ENCODE measurements at places on chromosomes 7 and 10.

GRCh38 chr10:110040767-110041478 lies 33.1 kb downstream of the ADD3 start:
- no peak for DNase-seq

- DNase-seq: no peak
Observed at GRCh38 chr10:17278607-17279240, 50.7 kb downstream of the VIM start.

DNA sequence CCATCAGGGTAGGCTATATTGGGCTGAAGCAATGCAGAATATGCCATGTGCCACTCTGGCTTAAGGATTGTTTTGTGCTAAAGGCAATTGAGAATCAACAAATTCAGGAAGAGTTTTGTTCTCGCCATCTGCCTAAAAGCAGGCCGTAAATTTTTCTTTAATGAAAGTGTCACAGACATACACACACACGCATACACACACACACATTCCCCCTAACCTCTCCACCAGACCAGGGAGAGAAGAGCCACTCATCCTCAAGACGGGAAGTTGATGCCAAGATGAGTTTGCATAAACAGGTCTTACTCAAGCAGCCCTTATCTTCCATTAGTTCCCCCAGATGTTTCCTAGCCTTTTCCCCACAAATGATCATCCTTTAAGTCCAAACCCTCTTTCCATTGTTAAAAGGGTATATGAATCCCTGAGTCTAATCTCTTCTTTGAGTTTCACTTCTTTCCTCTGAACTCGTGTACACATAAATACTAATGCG lies 59.6 kb upstream of the TRIM24 start:
- DNase-seq: no peak

DNA sequence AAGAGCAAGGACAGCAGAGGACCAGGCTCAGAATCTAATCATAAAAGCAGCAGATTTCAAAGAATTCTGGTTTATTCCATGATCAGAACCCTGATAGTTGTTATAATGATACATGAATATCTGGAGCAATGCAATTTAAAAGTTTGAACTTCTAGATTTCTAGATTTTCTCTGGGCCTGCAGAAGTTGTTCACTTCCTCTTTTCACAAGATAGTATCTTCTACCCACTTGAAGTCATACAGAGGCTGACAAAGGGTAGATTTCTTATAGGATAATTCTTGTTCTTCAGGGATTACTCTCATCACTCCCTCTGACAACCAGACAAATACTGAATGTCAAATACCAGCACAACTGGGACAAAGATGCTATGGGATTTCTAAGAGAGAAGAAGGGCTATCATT lies 320.0 kb upstream of the ETV1 start:
- no peak for DNase-seq

GRCh38 chr10:19505320-19506312 lies 310.6 kb upstream of the PLXDC2 start:
- no peak for DNase-seq

DNA sequence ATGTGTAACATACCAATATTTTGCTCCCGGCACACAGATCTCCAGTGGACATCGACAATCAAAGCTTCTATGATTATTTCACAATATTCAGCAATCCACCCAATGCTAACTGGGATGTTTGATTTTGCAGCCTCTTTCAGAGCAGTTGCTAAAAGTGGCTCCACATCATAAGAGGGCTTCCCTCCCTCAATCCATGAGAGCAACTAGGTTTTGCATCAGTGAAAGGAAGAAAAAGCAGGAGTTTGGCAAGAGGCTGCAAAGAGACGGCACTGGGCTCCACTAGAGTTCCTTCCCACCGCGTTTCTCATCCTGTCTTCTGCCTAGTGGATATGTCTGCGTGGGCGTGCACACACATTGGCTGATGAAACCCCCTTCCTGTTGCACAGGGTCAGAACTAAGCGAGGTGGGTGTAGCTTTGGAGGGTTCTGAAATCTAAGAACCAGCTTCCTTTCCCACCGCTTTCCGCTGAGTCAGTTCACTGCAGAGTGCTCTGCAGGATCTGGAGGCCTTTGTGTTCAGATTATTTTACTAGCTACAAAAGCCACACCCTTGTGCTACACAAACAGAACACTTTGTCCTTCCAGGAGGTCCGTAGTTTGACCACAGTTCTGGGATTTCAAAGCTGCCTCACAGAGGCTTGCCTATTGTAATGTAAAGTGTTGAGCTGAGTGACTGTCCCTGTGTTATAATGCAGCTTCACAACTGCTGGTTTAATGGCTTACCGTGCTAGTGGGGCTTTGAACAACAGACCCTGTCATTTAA lies 28.1 kb downstream of the ARL4A start:
- DNase-seq: no peak

DNA sequence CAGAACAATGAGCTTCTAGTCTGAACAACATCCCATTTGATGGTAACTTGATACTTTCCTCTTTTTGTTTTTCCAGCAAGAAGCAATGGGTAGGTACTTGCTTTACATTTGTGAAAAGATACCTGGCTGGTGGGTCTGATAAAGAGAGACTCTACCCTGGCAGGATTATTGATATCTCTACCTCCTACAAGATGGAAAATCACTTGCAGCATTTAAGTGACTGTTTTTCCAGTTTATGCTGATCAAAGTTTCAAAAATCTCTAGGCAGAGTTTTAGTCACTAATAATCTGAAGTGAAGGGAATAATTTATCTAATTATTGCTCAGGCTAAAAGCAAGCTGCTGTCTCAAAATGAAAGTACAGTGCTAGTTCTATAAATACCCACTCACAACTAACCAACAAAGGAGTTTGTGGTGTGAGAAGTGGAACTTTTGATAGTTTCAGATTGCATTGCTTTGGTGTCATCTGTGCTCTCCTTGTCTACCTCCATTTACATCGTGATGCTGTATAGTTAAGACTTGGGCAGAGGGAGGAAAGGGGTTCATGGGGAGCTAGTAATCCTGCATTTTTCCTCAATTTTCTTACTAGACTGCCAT lies 86.0 kb upstream of the ANKRD1 start:
- no peak for DNase-seq

DNA sequence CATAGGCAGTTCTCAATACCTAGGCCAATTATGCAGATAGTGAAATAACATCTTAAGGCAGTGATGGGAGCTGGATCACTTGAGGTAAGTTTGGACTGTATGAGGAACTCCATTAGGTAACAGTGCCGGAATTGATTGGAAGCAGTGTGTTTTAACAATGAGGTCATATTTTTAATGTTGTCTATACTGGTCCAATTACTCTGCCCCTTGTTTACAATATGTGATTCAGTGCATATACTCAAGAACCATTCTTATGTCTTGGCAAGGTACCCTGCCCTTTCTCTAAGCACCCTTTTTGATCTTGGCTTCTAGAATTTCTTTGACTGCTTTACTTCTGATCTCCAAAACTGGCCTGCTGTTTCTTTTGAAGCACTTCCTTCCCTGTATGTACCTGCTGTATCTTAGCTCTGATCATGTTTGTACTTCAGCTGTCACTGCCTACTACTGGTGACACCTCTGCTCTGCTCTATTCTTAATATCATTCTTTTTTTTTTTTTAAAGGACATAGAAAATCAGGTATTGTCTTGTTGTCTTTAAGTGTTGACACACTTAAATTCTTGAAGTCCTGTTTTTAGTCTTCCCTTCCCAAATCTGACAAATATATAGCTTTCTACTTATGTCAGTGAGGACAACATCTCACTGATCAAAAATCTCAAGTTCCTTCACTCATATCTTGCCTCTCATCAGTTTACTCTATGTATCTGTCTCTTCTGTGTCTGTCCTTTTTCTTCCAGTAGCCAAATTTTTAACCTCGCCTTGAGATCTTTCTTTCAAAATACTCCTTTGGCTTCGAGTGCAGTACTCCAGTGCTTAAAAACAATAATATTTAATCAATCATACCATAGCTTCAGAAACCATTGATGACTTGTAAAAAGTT lies 46.4 kb upstream of the RPA3 start:
- no peak for DNase-seq

DNA sequence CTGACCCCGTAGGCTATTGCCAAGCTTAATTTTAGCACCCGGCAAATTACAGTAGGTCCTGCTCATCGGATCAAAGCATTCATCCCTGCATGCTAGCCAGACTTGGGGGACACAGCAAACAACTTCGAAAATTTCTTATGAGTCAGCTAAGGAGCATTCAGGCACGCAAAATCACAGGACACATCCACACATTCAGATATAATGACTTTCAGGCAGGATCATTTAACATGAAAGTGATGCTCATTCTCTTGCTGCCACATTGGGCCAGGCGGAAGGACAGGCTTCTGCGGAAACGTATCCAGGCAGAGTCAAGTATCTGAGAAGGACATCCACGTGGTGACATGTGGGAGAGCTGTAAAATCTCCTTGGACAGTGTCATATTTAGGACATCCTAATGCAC lies 474.0 kb upstream of the NRP1 start:
- no peak for DNase-seq

DNA sequence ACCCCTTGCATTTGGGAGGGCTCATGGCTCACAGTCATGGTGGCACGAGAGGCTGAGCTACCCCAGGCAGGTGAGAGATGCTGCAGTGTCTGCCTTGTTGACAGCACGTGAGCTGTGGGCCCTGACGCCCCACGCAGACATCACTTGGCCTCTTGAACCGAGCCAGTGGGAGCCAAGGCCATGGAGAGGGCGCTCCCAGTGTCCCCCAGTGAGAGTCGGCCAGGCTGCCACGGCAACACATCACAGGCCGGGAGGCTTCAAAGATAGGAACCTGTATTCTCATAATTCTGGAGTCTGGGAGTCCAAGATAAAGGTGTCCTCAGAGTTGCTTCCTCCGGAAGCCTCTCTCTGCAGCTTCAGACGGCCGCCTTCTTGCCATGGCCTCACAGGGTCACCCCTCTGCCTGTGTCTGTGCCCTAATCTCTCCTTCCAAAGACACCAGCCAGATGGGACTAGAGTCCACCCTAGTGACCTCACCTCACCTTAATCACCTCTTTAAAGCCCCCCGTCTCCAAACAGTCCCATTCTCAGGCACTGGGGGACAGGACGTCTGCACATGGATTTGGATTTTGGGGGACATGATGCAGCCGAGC lies 119.6 kb downstream of the KLF6 start:
- no peak for DNase-seq

GRCh38 chr10:17005621-17006566 lies 123.7 kb downstream of the CUBN start:
- no peak for DNase-seq

GRCh38 chr10:103917302-103918052 lies 507 bp downstream of the STN1 start:
- no peak for DNase-seq

DNA sequence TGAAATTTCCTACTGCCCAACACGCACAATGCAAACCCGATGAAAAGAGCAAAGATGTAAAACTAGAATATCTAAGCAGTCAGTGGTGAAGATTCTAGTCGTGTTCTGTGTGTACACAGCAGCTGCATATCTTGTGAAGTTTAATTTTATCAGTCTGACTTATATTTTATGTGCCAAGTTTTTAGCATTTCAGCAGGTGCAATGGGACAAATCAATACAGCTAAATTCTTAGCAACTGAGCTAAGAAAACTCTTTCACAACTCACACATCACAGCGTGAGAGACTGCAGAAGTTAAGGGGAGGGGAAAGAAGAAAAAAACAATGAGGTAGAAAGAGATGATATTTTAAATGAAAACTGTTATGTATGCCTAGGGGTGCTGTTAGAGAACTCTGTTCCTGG lies 164.9 kb upstream of the NEBL start:
- no peak for DNase-seq

GRCh38 chr7:139118234-139118804 lies 8.8 kb upstream of the ZC3HAV1 start:
- no peak for DNase-seq

DNA sequence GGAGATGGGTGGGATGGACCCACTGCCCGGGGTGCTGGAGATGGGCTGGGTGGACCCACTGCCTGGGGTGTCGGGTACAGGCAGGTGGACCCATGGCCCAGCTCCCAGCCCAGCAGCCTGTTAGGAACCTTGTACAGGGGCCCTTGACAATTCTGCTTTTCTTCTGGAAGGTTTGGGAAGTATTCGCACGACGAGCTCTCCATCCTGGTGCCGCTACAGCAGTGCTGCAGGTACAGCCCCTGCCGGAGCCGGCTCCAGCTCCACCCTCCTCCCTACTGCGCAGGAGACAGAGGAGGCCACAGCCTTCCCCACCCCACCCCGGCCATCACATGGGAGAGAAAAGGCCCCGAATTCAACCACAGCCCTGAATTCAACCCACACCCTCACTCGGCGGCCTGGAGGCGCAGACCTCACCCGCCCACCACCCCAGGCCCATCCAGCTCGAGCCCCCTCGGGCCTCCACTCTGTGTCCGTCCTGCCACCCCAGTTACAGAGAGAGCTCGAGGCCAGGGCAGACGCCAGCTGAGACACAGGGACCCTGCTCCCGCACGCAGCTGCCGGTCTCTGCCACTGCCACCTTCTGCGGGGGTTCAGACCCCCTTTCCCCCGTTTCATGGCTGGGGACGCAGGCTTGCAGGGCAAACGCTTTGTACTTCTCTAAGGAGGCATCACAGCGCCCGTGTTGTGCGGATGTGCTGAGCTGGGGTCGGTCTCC lies 31.3 kb upstream of the FOXL3 start:
- DNase-seq: no peak

- DNase-seq: no peak
Observed at GRCh38 chr7:51228386-51228958, 88.1 kb downstream of the COBL start.

DNA sequence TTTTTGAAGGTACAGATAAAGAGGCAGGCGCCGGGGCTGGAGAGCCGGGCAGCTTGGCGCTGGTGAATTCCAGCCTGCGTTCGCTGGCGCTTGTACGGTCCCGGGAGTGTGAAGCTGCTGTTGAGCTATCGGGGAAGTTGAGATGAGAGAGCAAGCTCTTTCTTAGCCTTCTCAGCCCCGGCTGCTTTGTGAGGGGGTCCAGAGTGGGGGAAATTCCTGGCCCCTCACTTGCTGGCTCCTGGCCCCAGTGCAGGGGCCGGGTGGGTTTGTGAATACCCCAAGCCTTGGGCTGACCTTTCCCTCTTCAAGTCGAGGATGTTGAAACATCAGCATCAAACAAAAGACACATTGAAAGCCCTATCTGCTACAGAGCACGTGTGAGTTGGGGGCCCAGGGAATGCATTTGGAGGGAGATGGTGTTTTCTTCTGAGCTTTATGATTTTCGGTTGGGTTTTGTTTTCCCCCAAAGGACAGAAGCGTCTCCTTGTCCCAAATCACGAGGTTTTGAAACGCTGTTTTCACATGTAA lies 2.7 kb downstream of the ZMIZ1 start:
- DNase-seq: no peak

- no peak for DNase-seq
Observed at GRCh38 chr7:20828947-20829346, 42.3 kb upstream of the SP8 start.

DNA sequence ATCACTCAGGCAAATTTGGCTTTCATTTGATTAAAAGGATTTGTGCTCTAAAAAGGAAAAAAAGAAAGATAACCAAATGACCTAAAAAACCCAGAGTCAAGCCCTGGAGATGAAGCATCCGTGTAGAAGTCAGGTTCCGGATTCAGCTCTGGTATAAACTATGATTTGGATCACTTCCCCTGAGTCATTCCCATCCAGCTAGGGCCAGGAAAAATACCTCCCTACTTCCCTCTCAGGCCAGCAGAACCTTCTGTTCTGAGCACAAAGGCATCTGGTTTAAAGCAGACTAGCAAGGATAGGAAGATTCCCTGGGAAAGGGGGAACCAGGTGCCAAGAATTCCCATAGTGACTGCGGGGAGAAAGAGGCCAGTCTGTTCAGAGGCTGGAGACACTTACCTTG lies 25.7 kb upstream of the NDST2 start:
- DNase-seq: no peak

- DNase-seq: no peak
Observed at GRCh38 chr7:25707768-25708620, 444.0 kb upstream of the NFE2L3 start.

- DNase-seq: no peak
Observed at GRCh38 chr10:20776384-20777118, 120.6 kb downstream of the NEBL start.

Measured in stimulated activated naive CD4-positive, alpha-beta T cell treated with Interleukin-2 at 50 U/mL for 16 hours (primary cell).